ENCODE measurements at places on chromosomes 3 and 15.

DNA sequence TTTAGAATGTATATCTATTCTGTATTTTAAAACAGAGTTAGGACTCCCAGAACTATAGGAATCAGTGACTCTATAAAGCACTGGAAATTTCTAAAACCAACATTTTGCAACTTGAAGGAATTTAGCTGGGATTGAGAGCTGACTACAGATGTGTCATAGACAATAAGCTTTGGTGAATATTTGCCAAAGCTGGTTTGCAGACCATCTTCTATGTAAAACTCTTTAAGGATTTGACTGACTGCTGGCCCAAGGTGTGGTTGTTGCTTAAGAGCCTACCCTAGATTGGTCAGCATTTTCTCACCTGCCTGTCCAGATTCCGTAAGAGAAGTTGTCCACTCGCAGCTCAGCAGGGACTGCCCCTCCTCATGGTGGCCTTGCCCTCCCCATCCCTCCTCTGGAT is 73.2 kb upstream of the GK5 start:
- no peak for DNase-seq

DNA sequence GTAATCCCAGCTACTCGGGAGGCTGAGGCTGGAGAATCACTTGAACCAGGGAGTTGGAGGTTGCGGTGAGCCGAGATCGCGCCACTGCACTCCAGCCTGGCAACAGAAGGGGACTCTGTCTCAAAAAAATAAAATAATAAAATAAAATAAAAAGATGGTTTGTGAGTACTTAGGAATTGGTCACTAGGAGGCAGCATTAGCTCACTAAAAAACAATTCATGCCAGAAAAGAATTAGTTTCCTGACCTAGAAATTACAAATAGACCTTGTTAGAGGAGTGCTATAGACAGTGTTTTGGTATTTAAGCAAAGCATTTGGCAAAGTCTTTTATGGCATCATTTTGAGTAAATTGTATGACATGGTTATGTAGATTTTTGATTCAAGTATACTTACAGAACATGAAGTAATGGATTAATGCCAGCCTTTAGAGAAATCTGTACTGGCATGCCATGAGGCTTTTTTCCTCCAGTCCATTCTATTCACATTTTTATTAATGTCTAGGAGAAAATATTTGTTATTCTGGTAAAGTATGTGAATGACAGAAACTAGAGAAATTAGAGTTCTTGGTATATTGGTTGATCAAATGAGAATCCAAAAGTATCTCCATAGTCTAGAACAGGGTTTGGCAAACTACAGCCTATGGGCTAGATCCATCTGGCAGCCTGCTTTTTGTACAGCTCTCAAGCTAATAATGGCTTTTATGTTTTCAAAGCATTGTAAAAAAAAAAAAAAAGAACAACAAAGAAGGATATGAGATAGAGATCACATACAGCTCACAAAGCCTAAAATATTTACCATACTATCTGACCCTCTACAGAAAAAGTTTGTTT is 81.6 kb downstream of the LRRC49 start:
- DNase-seq, result no peak

DNA sequence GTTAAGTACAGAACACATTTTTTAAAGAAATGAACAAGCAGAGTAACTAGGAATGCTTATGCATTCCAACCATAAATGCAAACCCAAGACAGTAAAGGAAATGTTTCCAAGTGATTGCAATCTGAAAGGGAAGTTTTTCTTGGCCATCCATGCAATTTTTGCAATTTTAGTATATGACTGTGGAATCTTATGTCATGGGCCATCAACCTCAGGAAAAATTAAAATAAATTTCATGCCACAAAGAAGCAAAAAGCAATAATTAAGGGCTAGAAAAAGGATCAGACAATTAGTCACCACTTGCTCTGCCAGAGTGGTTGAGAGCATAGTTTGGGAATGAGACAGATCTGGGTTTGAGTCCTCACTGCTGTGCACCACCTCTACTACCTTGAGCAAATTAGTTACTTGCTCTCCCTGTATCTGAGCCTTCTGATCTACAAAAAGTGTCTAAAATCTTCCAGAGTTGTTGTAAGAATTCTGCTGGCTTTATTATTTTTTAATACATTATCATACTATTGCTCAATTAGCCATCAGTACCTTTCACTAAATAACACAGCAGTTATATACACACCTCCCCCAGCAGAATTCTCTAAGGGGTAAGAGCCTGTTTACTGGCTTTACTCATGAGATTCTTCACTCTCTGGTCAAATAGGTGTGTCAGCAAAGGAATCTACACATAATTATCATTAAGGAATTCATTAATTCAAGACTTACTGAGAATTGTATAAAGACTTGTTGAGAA is 49.7 kb upstream of the FBN1 start:
- DNase-seq, result no peak

DNA sequence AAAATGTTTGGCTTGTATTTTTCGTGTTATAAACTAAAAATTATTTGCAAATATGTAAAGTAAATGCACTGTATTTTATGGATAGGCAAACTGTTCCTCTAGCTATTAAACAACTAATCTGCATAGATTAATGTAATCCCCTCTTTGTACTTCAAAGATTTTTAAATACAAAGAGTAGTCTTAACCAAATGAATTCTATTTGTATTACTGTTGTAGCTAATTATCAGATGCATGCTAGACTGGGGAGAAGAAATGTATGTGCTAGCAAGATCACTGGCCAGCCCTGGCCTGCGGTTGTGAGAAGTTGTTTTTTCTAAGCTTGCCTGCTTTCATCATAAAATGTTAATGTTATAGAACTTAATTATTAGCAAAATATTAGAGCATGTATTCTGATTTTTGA is 92.6 kb downstream of the STT3B start:
- DNase-seq, result no peak

GRCh38 chr3:144775551-144775950 is 803.9 kb downstream of the DIPK2A start:
- no peak for DNase-seq

- no peak for DNase-seq
These were observed 53.4 kb downstream of the LSM3 start for GRCh38 chr3:14231998-14232501.

DNA sequence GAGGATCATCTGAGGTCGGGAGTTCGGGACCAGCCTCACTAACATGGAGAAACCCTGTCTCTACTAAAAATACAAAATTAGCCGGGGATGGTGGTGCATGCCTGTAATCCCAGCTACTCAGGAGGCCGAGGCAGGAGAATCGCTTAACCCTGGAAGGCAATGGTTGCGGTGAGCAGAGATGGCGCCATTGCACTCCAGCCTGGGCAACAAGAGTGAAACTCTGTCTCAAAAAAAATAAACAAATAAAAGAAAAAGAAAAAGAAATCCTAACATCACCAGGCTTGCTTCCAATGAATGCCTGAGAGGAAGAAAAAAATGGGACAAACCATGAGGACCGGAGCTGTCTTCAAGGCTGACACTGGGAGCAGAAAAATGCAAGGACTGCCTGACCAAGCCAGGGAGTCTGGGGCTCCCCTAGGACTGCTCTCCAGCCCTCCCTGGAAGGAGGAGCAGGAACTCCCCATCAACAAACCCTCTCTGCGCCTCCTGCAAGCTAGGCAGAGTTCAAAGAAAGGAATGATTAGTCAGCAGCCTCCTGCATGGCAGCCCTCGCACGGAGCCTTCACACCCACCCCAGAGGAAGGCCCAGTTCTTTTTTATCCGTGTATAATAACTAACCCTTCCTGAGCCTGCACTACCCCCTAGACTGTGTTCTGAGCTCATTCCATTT is 55.4 kb downstream of the NUP210 start:
- no peak for DNase-seq

DNA sequence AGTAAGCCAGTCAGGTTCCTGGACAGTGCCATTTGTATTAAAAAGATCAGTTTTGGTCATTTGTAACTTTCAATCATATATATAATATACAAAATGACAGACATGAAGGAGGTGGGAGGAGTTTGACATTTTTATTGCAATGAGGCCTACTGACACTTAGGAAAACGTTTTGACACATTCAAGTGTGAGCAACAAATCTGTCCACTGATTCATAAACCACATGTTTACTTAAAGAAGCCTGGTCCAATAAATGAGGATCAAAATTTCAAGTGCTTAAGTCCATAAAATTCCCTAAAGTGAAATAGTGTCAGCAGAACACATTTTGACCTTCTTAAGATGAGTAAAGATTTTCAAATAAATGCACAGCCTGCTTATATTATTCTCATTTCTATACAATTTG is 137.3 kb downstream of the MECOM start:
- no peak for DNase-seq

GRCh38 chr3:71584394-71585011 is 975 bp upstream of the FOXP1 start:
- peak; percentile 1 for DNase-seq

DNA sequence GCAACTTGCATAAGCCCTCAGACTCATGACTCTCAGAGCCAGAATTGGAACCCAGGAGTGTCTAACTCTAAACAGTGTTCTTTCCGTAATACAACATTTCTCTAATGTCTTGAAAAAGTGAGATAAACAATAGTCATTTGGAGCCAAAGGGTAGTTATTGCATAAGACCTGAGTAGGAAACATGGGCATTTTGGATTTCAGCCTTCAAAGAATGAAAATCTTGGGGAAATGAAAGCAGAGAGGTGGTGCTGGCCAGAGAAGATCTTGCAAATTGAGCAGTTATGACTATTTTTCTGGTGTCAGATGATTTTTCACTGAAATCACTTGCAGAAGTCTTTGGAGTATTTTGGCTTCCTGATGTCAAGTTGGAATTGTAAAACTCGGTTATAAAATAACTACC is 379.4 kb downstream of the DIPK2A start:
- DNase-seq, result no peak

DNA sequence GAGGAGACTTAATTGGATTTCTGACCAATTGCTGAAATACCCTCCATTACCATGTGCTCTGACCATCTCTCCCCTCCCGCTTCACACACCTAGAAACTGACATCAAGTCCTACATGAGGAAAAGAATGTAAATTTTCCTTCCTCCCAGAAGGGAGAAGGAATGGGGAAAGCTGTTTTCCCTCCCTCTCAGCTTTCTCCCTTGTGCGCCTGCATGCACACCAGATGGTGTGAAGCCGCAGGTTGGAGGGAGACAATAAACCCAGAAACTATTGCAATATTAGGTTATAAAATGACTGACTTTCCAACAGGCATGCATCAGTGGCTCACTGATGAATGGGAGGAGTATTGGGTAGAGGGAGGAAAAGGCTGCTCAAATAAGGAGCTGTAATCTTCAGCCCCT is 50.9 kb downstream of the MB21D2 start:
- DNase-seq, result no peak

DNA sequence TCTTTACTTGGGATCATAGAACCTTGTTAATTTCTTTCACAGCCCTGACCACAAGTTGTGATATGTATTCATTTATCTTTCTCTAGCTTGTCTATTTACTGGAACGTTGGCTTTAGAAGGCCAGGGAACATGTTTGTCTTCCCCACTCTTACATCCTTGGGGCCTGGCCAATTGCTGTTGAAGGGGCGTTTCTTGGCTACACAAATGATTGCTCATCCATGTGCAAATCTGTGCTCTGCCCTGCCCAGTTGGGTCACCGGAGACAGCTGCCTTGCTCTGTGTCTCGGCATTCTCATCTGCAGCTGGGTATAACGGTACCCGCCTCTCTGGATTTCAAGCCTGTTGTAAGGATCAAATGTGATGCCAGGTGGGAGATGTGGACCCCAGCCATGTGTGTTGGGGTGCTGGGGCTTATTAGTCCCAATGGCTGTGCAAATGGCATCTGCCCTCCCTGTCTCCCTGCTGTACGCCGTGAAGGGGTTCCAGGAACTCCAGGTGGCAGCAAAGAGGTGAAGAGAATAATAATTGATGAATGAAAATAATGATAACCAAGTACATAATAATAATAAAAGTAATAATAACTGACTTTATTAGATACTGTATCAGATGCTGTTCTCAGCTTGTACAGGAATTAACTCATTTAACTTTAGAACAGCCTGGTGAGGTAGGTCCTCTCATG is 24.0 kb upstream of the TLE3 start:
- no peak for DNase-seq

DNA sequence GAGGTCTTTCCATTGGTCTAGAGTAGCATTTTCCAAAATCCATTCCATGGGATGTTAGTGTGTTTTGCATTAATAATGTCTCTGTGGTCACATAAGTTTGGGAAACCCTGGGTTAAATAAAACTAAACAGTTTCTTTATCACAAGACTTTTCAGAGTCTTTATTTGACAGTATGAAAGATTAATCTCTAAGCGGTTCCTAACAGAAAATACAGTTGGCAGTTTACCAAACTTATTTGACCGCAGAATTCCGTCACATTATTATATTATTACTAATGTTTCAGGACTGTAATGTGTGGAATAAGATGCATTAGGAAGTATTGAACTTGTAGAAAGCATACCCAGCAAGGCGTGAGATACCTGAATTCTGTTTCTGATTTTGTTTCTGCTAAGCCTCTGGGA is 71.5 kb upstream of the ADAMTSL3 start:
- no peak for DNase-seq
